ENCODE measurements at places on chromosomes 1 and 21.
A peak's percentile ranks its signal among the peaks of the same experiment; 100 is the strongest.

GRCh38 chr1:206735553-206736031 lies 35.0 kb upstream of the IL19 start:
- no peak for DNase-seq

- DNase-seq = no peak
These were observed 7.7 kb downstream of the IL23R start for GRCh38 chr1:67173988-67174387.

DNA sequence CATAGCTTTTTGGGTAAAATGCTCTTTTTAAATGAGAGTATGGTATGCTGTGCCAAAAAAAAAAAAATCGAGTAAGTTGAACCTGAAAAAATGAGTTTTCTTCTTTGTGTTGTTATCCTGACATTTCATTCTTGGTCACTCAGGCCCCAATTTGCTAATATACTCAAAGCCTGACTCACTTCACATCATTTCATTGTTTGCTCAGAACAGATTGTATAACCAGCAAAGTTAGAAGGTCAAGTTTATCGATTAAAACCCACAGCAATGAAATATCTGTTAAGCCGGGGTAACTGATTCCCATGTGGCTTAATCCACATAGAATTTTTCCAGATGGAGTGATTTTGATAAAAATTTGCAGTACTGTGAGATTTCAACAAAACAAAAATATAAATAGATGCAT lies 363.7 kb downstream of the NEGR1 start:
- no peak for DNase-seq

GRCh38 chr1:39129514-39129913 lies 75.0 kb upstream of the MACF1 start:
- DNase-seq = no peak

DNA sequence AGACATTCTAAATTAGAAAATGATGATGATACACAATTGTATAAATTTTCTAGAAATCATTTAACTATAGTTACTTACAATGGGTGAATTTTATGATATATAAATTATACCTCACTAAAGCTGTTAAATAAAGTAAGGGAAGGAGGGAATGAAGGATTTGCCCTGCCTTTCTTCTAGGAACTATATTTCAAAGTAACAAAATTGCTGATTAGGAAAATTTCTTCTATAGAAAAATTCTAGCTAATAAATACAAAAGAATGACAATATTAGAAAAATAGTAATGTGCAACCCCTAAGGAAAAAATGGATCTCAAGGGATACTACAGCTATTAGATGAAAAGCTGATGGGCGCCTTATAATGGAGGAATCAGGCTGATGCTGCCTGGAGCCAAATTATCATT lies 23.1 kb downstream of the SPATA6 start:
- DNase-seq = no peak

GRCh38 chr1:221292652-221293051 lies 413.4 kb downstream of the HLX start:
- DNase-seq = no peak

DNA sequence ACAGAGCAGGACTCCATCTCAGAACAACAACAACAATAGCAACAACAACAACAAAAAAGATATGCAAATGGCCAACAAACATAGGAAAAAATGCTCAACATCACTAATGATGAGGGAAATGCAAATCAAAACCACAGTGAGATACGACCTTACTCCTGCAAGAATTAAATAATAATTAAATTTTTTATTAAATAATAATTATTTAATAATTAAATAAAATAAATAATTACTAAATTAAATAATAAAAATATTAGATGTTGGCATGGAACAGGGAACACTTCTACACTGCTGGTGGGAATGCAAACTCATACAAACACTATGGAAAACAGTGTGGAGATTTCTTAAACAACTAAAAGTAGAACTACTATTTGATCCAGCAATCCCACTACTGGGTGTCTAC lies 1022.3 kb upstream of the B3GALT2 start:
- DNase-seq = no peak

DNA sequence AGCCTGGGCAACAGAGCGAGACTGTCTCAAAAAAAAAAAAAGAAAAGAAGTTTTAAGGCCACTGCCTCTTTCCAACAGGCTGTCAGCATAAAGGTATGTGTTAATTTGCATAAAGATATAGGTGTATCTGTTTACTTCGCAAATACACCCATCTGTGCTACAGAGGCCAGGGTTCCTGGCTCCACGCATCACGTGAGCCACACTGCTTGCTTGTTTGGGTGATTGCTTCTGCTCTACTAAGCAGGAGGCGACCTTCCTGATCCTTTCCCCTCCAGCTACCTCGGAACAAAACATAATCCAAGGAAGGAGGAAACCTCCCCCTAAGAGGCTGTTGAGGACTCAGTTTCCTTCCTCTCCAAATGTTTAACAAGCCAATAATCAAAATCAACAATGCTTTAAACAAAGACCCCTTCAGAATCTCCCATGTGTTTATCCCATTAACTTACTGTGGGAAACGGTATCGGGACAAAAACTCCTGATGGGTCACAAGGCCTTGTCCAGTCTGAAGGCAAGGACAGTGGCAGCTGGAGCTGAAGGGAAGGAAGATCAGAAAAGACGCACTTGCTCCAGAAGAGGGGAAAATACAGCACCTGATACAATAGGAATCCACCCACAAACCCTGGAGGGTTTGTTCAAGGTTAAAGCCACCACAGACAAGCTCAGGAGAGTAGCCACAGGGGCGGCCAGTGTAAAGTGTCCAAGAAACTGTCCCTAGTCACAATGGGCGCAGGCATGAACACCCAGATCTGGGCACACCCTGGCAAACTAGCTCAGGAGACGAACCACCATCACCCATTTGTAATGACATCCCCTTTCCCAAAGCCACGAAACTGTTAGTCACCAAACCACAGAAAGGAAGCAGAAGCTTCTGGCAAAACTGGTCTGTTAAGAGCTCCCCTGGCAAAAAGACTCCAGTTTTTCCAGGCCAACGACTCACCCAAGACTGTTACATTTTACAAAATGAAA lies 17.2 kb downstream of the CTNNBIP1 start:
- peak; percentile 68 for DNase-seq

- DNase-seq = no peak
These were observed 3.2 kb downstream of the IRF2BP2 start for GRCh38 chr1:234606784-234607108.

- DNase-seq = no peak
These were observed 24.6 kb upstream of the SLC45A3 start for GRCh38 chr1:205704903-205705302.

GRCh38 chr1:185735701-185736064 lies 1.5 kb downstream of the HMCN1 start:
- DNase-seq = no peak

DNA sequence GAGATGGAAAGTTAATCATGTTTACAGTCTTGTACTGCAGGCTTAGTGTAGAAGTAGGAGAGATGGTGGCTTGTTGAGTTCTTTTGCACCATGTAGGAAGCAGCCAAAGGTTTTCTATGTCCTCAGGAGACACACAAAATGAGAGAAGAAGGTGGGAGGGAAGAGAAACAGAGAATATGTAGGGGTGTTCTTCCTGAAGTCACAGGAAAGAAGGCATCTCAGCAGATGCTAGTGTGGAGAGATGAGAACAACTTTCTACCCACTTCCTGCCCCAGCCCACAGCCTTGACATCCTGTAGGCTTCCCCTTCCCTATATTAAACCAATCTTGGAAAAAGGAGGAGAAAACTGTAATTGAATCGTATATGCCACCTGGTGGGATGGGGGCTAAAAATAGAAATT lies 217.0 kb downstream of the S1PR1 start:
- DNase-seq = no peak

DNA sequence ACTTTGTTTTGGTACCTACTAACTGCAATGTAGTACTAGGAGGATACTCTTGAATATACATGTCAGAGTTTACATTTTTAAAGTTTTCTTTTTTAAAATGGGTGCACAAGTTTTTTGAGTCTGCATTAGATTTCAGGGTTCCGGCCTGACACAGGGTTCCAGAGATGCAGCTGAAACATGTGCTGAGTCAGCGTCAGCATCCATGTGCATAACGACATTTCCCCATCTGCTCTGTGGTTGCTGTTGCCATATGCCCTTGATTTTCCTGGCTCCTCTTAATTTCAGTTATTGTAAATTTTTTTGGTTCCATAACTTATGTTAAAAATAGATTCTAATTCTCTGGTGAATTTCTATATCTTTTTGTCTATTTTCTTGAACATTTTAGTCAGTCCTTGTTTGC lies 12.3 kb upstream of the METTL13 start:
- DNase-seq = no peak

DNA sequence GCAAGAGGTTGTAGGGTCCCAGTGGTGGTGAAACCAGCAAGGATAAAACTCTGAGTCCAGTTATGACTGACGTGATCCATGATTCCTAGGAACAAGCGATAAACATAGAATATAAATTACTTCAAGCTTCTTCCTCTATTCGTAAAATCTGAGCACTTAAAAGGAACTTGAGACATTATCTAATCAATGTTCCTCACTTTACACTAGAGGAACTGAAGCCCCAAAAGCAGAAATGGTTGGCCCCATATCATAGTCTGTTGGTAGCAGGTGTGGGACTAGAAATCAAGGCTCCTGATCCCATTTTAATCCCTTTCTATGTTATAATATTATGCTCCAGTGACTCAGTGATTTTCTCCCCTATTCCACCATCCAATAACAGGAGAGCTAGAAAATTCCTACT lies 21.9 kb upstream of the MNDA start:
- no peak for DNase-seq

DNA sequence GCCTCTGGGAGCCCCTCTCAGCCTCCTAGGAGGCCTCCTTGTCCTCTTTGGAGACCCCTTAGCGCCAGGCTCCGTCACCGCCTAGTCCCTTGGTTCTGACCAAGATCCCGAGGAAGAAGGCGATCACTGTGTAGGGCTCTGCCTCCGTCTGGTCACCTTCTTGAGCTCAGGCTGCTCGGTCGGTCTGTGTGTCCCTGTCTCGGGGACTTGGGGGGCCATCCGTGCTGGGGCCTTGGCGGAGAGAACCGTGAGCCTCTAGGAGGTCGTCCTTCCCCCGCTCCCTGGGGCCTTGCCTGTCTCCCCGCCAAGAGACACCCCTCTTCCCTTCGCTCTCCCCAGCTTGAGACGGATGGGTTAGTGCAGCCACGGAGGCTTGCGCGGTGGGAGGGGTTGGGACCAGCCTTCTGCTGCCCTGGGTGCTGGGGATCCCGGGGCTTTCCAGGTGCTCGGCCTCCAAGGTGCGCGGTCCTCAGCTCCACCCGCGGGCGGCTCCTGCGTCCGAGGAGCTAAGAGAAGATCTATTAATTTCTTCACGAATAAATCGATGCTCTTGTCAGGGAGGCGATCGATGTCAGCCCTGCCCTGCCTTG lies 701 bp upstream of the INSRR start:
- no peak for DNase-seq

DNA sequence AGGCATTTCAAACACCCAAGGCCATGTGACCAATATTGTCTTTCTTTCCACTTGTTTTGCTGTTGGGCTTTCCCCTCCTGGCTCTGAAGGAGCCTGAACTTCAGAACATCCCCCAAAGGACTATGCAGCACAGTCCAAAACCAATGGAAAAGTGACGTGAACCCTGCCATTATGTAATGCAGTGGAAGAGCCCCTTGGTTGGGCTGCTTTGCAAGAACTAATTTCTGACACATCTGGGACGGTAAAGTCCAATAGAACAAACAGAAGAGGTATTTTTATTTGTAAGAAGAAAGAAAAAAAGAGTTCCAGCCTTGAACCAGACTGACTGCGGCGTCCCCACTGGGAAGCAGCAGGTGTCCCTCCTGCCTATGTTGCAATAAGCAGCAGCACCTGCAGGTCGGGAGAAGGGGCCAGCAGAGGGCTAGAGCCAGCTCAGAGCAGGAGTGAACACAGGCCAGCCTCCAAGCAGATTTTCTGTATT lies 116.7 kb downstream of the CDC7 start:
- no peak for DNase-seq

DNA sequence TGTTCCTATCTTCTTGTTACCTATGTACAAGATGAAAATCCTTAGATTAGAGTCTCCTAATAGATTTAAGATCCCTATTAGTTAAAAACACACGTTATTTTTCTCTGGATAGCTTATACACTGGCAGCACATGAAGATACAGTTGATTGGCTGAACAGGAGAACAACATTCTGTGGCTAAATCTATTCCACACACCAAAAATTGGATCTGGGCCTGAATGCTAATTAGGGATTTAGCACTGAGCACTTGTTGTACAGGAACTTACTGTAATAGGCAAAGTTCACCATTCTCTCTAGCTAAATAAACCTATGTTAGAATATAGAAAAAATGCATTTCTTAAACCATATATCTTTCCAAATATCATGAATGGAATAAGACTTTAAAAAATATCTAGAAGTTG lies 117.1 kb upstream of the PTGFR start:
- DNase-seq = no peak

Data from urothelium cell line (cell line).